ENCODE measurements at places on chromosomes 4 and X.

GRCh38 chrX:50680990-50681389, 133.0 kb downstream of the SHROOM4 start:
- DNase-seq: no peak

DNA sequence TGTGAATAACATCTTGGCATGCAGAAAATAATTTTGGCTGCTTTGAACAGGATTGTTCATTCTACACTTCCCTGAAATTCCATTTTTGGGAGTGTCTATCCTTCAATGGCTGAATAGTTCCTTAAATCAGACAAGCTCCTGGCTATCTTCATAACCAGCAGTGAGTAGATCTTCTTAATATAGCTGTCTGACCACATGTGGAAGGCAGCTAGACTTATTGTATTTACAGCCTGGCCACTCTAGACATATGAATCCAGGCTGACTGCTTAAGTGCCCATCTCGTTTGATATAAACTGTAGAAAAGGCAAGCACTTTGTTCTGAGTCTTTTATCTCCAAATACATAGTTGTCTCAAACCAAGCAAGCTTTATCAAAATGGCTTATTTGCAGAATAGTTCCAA, 40.0 kb downstream of the PWWP3B start:
- no peak for DNase-seq

GRCh38 chr4:159191989-159192388, 89.1 kb downstream of the RAPGEF2 start:
- DNase-seq: peak; percentile 77

GRCh38 chr4:76214177-76214675, 602 bp upstream of the SCARB2 start:
- no peak for DNase-seq

- DNase-seq: peak; percentile 8
These were observed 388.2 kb downstream of the STIM2 start for GRCh38 chr4:27248829-27249228.

DNA sequence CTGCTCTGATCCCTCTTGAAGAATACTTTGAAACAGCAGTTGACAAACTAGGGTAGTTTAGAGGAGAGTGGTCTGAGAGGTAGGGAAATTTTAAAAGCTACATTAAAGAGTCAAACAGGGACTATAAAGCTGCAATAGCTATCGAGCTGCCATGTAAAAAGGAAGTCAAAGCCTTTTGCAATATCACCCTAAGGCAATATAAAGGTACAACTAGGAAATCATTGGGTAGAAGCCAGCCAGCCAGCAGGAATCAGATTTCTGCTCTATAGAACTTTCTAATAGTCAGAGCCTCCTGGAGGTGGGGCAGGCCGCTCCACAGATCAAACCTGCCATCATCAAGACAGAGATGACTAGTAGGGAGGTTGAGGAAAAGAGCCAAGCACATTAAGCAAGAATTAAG, 15.2 kb upstream of the PHOX2B start:
- no peak for DNase-seq

- DNase-seq: no peak
These were observed 332.4 kb downstream of the SLC7A11 start for GRCh38 chr4:137909529-137910309.

GRCh38 chr4:124936427-124936826, 223.9 kb upstream of the ANKRD50 start:
- peak; percentile 46 for DNase-seq

- DNase-seq: no peak
These were observed 1.6 kb downstream of the ZCCHC12 start for GRCh38 chrX:118825227-118825626.

- DNase-seq: peak; percentile 80
These were observed 250.4 kb downstream of the PTTG2 start for GRCh38 chr4:38210396-38211114.

Measured in fibroblast of skin of scalp (primary cell).